ENCODE measurements at places on chromosomes 4 and X.

GRCh38 chr4:147717878-147718277 is 14.0 kb upstream of the ARHGAP10 start:
- no peak for DNase-seq

- DNase-seq = no peak
These were observed 457.9 kb downstream of the FAT4 start for GRCh38 chr4:125772680-125773079.

GRCh38 chr4:98430708-98431403 is 169.7 kb downstream of the RAP1GDS1 start:
- peak; percentile 22 for DNase-seq

DNA sequence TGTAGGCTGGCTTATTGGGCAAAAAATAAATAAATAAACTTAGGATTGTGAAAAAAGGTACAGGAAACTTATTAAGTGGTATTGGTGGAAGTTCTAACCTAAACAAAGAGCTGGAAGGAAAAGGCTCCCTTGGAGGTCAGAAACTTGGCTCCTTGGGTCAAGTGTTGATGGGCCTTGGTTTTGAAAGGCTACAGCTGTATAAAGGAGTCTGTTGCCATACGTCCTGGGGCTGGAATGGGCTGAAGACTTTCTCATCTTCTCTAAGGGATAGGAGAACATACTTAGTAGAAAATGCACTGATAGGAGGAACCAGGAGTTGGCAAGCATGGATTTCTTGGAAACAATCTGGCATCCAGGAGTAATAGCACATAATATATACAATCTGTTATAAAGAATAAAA is 56.6 kb downstream of the PDLIM5 start:
- no peak for DNase-seq

DNA sequence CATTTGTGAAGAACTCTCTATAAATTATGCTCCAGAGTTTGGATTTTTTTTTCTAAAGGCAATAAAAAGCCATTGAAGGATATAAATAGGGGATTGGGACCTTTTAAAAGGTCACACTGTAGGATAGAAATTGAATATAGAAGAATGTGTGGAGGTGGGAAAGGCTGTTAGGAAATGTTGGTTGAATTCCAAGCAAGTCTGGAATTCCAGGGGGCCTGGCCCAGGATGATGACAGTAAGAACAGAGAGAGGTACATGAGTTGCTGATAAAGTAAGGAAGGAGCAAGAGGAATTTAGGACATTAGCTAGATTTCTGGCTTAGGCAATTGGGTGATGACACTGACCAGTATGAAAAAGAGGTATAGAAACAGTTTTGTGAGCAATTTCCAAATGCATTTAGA is 95.4 kb upstream of the USP38 start:
- no peak for DNase-seq

DNA sequence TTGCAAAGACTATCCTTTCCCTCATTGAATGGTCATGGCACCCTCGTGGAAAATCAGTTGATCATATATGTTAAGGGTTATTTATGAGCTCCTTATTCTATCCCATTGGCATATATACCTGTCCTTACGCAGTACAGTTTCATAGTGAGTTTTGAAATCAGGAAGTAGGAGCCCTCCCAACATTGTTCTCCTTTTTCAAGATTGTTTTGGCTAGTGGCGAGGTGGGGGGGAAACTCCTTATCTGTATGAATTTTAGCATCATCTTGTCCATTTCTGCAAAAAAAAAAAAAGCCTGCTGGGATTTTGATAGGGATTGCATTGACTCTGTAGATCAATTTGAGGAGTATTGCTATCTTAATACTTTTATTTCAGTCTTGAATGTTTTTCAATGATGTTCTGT is 2.5 kb upstream of the USP9X start:
- no peak for DNase-seq

GRCh38 chr4:56844802-56845580 is 23.5 kb upstream of the SPINK2 start:
- DNase-seq = no peak

DNA sequence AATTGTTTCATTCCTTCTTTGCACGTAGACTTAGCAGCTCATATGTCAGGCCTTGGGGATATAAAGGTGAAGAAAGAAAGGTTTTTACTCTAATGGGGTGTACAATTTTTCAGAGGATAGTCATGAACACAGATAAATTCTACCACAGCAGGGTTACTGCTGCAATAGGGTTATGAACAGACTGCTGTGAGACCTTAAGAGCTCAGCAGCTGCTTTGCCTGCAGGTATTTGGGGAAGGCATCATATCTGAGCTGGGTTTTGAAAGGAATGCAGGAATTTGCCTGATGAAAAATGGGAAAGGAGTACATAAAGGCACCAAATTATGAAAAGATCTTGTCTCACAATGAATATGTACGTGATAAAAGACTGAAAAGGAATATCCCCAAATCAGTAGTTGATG is 128.9 kb downstream of the CEP135 start:
- no peak for DNase-seq

DNA sequence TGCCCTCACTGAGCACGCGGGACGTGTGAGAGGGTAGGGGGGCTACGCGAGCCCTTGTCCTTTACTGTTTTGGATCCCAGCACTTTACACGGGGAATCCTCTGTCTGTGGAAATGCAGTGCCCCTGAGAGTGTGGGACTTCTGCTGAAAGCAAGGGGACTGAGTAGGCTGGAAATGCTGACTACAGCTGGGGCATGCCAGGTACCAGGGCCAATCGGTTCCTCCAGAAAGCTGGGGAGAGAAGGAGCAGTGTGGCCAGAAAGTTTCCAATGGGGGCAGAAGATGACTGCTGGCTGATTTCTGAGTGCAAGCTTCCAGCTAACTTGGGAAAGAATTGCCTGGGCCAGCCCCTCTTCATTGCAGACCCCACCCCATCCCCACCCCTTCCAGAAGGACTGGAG is 1.5 kb downstream of the NHSL2 start:
- no peak for DNase-seq

Data from activated CD4-positive, alpha-beta T cell treated with anti-CD3 and anti-CD28 coated beads, Interleukin-2, Interleukin-4, amounts not matched to agents 100 ng/mL and 50 ng/mL, durations not matched to agents 16 hours and 8 hours (primary cell).